ENCODE measurements at places on chromosomes 1 and 21. TPM values are rescaled to one million over a fixed set of nuclear protein-coding genes. Genes with fewer than 3 reads are reported as not detected.

Gene UBL4B
- not detected for total RNA-seq

DNA sequence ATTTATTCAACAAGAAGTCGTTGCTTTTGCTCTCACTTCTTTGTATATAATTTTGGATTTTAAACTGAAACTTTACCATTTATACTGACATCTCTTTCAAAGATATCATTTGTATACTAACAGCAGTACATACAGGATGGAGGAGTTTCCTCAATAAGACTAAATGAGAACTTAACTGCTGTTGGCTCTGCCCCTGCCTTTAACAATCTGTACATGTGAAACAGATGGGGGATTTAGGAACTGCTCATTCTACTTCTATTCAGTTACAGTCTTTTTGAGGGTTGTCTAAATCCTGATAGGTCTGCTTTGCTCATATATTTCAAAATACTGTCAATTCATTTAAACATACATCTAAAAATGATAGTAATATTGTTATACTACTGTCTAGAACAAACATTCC, 663.2 kb downstream of the ADGRL2 start:
- no peaks in the 10 kb centered on the region for H3K4me1 ChIP-seq
- no peak overlapping the region for H3K4me3 ChIP-seq
- no peaks in the 10 kb centered on the region for H3K27me3 ChIP-seq

Gene UTS2
- total RNA-seq = not detected

DNA sequence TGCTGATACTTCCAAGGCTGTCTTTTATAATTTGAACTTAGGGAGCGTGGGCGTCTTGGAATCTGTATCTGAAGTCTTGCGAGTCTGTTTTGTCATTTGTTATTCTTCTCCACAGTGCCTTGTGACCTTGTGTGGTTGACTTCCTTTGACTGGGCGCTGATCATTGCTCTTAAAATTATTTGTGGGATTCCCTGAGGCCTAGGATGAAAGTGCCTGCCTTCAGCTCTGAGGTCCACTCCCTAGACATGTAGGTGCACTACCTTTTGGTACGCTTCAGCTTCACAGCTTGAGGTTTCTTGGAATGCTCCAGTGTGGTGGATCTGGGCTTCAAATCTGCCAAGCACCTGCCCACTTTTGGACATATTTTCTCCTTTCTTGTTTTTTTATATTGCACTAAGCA, 50.2 kb upstream of the IGSF5 start:
- no peak for DNase-seq
- H3K36me3 ChIP-seq = no peaks in the 10 kb centered on the region

DNA sequence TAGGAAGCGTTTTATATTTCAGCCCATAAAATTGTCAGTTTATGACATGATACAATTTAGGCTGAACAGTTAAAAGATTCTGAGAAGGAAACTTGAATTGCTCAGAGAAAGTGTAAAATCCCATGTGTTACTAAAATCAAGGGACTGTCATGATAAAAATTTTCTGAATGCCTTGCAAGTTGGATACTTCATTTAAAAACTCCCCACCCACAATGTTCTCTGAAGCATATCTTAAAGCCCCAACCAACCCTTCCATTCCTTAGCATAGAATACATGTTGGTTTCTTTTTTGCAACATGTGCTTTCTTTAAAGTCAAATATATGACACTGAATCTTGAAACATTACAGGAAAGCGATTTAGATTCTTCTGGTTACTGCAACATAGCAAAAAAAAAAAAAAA, 97.4 kb downstream of the MRPL39 start:
- H3K4me1 ChIP-seq = peaks cover 66% of the 10 kb centered on the region
- H3K36me3 ChIP-seq = peaks cover 46% of the 10 kb centered on the region
- peak overlapping the region; percentile 89 for H3K27ac ChIP-seq
- DNase-seq = no peak

DNA sequence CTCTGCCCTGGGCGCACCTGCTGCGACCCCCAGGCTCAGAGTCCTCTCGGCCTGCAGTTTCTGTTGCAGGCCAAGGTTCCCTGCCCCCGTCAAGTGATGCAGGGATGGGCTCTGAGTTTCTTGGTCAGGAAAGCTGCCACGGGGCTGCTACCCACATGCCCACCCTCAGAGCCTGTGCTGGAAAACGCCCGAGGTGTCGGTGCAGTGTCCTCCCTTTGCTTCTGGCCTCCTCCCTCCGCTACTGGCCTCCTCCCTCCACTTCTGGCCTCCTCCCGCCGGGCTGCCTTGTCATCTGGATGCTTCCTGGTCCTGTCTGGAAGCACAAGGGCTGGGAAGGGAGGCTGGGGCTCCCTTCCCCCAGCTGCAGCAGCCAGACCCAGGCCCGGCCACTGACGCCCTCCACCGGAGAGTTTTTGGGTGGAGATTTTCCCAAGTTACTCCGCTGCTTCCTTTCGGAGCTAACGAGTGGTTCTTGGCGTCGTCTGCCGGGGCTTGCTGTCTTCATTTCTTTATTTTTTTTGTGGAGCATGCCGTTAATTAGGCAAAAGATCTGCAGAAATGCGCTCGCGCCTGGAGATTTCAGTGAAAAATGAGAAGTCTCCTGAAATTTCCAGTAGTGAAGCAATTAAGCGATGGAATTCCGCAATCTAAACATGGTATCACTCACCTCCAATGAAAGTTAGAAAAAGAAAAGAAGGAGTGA, 17.4 kb downstream of the PRDM16 start:
- DNase-seq = no peak
- H3K27me3 ChIP-seq = no peaks in the 10 kb centered on the region
- H3K4me3 ChIP-seq = no peak overlapping the region
- no peaks in the 10 kb centered on the region for H3K36me3 ChIP-seq
- H3K4me1 ChIP-seq = no peaks in the 10 kb centered on the region
- H3K27ac ChIP-seq = no peak overlapping the region

Data from activated CD8-positive, alpha-beta T cell treated with anti-CD3 and anti-CD28 coated beads for 36 hours (primary cell).